A549 (cell line): ENCODE measurements at places on chromosomes 12 and 14. TPM values are rescaled to one million over a fixed set of nuclear protein-coding genes. Genes with fewer than 3 reads are reported as not detected.

Gene KRT83
- polyA plus RNA-seq = 43.3 to 52.1 TPM (median 44.8 TPM) in 3 replicates

GRCh38 chr14:89432226-89432625 is 15.2 kb upstream of the FOXN3 start:
- DNase-seq = no peak

DNA sequence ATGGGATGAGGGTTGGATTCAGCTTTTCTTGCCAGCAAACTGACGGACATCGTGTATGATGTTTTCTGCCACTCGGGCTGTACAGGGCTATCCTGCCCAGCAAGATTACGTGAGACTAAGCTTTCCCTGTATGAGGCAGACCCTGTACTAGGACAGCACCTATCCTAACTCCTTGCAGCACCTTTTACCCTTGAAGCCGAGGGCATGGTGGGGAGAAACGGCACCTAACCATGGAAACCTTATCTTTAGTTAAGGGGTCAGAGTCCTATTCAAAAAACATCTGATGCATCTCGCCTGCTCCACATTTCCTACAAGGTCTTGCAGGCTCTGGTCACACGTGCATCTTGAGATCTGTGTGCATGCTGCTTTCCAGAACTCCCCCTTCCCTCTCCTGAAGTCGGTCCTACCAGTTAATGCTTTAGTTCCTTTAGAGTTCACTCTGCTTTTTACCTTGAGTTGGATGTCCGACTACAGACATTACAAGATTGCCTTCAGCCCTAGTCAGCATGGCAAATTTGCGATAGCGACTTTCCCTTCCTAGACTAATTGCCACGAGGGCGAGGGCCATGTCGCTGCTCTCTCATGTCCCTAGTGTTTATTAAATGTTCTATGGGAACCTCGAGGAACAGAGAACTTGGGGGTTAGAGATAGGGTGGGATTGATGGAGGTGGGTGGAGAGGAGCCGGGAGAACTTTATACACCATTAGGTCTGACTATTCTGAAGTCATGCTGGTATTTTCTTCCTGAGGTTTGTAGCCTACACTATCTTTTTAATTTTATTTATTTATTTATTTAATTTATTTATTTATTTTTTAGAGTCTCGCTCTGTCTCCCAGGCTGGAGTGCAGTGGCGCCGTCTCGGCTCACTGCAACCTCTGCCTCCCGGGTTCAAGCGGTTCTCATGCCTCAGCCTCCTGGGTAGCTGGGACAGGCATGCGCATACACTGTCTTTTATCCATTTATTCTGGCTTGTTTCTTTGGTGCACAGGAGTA is 6.6 kb downstream of the RAN start:
- no peak for DNase-seq

DNA sequence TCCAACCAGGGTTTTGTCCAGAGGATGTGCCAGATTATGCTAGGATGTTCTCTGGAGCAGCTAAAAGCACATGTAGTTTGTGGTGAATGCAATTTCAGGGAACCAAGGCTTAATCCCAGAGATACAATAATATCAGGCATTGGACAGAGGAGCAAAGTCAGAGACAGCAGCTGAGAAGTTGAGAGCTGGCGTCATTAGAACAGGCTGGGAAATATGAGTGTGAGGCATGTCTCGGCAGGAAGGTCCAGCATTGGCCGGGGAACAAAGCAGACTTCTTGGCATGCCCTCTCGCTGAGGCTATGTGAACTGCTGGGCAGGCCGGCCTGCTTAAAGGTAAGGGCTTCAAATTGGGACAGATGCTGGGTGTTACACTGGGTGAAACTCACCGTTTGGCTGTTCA is 125.4 kb downstream of the CAND1 start:
- DNase-seq = no peak

DNA sequence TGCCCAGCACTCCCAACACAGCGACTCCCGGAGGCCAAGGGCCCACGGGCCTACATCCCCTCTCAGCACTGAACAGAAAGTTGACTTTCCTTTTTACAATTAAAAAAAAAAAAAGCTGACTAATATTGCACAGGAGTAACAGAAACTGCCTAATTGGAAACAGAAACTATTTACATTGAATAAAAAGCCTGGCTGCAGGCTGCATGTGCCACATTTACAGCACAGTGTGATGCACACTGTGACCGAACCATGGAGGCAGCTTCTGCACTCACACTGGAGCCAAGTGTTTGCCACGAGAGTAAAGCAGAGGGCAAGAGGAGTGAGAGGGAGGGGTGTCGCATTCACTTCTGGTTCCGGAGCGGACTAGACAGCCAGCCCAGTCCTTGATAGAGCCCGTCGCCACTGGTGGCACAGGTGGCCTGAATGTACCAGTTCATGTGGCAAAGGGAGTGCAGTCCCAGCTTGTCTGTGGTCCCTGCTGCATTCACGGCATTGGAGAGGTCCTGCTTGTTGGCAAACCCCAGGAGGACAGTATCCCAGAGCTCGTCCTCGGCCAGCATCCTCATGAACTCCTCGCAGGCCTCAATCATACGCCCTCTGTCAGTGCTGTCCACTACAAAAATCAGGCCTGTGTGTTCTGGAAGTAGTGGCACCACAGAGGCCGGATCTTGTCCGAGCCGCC is 59.2 kb downstream of the SPPL3 start:
- DNase-seq = no peak

DNA sequence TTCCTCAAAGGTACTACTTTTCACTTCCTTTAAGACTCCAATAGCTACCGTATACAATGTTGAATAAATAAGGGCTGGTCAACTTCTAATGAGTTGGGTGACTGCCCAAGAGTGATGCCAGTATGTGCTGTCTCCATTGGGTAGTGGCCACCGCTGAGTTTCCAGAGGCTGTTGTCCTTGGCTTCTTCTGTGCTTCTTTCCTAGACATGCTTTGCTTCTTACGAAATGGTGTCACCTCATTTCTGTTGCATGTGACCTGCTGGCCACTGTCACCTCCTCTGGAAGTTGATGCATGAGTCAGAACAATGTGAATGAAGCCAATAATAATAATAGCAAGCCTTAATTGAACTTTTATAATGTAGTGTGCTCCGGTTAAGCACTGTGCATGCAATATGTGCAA is 7.5 kb upstream of the NID2 start:
- DNase-seq = no peak

- no peak for DNase-seq
Observed at GRCh38 chr12:52351196-52352059, 15.9 kb downstream of the KRT85 start.

Gene FOXN4
- 0.04 to 0.07 TPM (median 0.05 TPM) in 3 replicates for polyA plus RNA-seq

- no peak for DNase-seq
Observed at GRCh38 chr12:31599053-31599452, 8.1 kb upstream of the DENND5B start.

Gene RASSF3
- 19.6 to 20.5 TPM (median 19.7 TPM) in 3 replicates for polyA plus RNA-seq

GRCh38 chr12:31440586-31440985 is 114.6 kb upstream of the SINHCAF start:
- DNase-seq = no peak

DNA sequence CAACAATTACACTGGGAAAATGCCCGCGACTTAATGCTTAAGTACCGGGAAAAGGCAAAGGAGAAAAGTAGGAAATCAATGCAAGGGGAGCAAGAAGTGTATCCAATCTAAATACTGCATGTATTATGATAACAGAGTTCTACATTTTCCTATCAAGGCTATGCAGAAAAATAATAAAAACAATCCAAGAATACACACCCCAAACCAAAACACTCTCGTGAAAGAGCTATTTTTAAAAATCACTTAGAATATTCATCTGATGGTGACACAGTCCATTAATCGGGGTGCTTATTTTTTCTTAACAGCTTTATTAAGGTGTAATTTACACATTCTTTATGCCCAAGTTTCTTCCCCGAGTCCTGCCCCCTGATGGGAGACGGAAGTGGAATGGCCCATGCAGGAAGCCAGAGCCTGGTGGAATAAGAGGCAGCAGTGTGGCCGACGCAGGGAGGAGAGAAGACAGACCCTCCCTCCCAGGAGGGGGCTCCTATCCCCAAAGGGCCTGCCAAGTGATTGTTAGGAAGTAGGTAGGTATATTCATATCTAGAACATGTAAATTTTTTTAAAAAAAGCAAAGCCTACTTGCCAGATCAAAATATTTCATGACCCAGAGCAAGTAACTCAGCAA is 174.3 kb downstream of the FOXN3 start:
- DNase-seq = no peak

GRCh38 chr14:22147716-22148115 is 441.3 kb downstream of the DAD1 start:
- DNase-seq = no peak

DNA sequence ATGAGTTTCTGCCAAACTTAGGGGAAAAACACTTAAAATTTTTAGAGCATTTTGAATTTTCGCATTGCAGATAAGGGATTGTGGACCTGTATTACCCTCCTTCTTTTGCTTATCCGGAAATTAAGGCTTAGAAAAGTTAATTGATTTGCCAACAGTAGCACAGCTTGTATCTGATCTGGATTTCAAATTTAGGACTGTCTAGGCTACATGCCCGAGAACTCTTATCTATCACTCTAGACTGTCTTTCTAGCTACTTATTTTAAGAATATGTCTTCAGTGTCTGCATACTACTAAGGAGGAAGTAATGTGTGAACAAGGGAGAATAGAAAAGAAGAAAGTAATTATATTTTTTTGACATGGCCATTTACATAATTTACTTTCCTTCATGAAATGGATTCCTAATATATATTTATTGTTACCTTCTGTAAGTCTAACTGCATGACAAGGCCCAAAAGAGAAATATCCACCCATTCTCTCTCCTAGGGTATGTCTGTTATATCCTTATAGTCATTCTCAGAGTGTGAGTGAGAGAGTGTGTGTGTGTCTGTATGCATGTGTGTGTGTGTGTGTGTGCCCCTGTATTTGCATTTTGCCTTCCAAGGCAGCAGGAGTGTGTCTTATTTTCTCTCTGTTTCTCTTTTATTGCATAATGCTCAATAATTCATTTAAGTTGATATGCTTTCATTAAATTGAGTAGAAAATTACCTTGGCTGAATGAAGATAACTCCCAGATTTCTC is 132.1 kb downstream of the SLC5A8 start:
- no peak for DNase-seq

GRCh38 chr12:20424841-20425240 is 56.5 kb downstream of the PDE3A start:
- DNase-seq = no peak

DNA sequence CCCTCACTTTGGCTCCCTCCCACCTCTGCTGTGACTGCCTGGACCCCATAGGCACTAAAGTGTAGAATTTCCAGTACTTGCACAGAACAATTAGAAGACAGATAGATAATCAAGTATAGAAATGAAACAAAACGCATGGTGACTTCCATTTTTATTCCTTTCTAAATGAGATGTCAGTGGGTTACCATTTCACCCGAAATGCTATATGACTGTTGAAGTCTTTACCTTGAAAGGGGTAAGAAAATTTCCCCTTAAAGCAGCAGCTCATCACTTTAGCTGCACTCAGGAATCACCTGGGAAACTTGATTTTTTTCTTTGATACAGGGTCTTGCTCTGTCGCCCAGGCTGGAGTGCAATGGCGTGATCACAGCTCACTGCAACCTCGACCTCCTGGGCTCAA is 12.5 kb upstream of the KSR2 start:
- no peak for DNase-seq

GRCh38 chr14:56660677-56661389 is 81.2 kb downstream of the TMEM260 start:
- no peak for DNase-seq

- DNase-seq = no peak
Observed at GRCh38 chr14:100711493-100711892, 15.2 kb upstream of the DLK1 start.

DNA sequence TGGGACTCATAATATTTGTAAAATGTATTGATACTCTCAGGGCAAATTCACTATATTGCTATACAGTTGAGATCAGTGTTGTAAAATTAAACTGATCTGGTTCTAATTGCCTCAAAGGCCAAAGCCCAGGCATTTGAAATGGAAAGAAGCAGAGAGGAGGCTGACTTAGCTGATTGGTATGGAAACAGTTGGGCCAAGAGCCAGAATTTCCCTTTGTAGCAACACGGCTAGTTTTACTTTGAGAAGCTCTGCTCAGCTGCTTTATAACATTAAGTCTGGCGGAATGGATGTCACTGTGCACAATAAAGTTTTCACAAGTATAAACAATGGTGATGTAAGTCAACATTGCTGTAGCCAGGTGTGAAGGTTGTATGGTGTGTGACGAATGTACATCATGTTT is 186.4 kb downstream of the MSRB3 start:
- no peak for DNase-seq

DNA sequence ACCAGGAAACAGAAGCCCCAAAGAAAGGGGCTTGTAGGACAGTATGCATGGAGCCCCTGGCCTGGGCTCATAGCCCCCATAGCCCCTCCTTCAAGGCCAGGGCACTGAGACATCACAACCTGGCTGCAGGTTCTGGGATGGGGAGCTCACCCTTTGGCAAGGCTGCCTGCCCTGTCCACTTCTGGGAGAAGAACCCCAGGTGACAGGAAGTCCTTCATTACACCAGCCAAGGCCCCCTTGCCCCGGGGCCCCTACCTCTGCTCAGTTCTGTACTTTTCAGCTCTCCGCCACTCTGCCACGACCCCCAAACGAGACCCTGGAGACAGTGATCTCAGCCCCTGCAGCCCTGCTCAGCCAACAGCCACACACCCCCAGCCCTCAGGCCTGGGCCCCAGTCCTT is 223.2 kb upstream of the RTL1 start:
- no peak for DNase-seq

Gene CINP
- polyA plus RNA-seq = 59.9 to 67.4 TPM (median 61.8 TPM) in 3 replicates

DNA sequence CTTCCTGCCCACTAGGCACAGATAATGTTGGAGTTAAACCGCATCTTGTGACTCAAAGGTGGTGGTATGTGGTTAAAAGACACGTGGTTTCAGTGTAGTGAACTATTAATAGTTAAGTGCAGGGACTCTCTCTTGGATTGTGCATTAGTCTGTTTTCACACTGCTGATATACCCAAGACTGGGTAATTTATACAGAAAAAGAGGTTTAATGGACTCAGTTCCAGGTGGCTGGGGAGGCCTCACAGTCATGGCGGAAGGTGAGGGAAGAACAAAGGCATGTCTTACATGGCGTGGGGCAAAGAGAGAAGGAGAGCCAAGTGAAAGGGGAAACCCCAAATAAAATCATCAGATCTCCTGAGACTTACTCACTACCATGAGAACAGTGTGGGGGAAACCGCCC is 362.3 kb downstream of the GLT1D1 start:
- no peak for DNase-seq

DNA sequence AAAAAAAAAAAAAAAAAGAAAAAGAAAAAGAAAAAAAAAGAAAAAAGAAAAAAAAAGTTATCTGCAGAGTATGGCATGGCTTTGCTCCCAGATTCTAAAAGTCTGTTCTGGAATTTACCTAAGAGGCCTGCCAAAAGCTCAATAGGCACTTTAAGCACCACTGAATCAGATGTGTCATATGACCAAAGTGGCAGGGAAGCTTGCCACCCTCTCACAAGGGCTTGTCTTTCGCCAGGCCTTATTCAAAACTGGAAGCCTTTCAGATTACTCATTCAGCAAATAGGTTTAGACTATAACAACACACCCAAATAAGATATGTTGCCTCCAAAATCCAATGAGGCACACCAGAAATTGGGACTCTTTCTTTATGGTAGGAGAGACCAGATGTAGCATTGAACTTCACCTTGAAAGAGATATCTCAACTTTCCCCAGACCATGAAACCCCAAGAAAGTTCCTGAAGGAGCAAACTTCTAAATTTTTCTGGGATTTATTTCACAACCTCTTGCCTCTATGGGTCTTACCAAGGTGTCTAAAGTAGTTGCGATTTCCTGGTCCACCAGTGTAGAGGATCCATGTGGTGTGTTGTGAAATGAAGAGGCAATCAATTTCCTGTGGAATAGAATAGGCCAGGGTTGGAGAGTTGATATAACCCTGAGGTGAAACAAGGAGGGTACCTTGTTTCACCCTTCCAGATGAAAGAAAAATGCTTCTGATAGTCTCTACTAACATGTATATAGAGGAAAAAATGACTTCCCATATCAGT is 218.8 kb downstream of the DAD1 start:
- no peak for DNase-seq
